ENCODE measurements at places on chromosomes 13 and 19.

DNA sequence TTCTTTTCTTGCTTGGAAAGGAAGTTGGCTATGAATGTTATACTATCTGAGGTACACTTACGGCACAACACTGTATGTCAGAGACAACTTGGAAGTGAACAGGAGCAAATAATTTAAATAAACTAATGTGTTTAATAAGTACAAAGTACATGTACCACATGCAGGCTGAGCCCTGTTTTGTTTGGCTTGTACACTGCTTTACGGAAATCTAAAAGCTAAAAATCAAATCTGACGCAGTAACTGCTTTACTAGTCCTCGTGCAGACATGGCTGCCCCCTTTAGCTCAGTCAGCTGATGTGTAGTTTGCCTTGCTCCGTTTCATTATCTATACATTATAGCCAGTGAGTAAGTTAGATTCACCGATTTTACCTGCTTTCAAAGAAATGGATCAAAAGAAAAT lies 36.5 kb downstream of the TDRD3 start:
- DNase-seq: no peak

DNA sequence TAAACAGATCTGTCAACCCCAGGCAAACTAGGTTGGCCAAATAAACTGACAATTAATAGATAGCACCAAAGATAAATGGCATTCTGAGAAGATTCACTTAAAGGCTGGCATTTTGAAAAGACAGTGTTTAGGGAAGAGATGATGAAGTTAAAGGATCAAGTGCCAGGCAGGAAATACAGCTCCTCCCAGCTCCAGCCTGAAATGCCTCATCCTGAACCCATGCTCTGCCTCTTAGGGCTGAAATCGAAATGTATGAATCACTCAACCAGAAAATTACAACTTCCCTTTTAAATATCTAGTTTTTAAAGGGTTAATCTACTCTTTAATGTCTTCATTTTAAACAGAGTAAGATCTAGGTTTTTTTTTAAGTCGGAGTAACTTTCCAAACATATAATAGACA lies 171.2 kb upstream of the UBL3 start:
- no peak for DNase-seq

GRCh38 chr13:112513761-112514160 lies 74.2 kb downstream of the TUBGCP3 start:
- DNase-seq: no peak

GRCh38 chr19:29644210-29644609 lies 21.1 kb upstream of the PLEKHF1 start:
- no peak for DNase-seq

DNA sequence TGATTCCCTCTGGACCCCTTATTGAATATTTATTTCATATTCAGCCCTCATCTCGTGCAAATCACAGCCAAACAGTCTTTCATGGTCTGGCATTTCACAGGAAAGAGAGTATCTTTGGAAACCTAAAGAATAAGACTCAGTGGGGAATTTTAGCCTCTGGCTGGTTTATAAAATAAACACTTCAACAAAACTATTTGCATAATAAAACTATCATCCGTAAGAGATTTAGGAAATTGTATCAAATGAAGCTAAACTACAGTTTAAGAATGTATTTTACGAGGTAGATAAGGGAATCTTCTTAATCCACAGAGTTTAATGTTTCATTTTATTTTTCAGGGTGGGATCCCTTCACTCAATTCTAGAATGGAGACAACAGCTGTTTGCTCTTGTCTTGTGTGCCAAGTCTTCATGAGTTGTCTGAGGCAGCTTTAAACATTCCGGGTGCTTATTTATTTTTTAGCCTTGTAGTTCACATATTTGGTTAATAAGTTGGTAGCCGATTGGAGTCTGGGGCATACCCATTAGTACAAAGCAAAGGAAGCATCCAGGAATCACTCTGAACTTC lies 634.4 kb upstream of the KLF12 start:
- no peak for DNase-seq

- DNase-seq: peak; percentile 61
These were observed 21.8 kb downstream of the MCF2L start for GRCh38 chr13:112990783-112991182.

- peak; percentile 27 for DNase-seq
These were observed 38.7 kb upstream of the FARP1 start for GRCh38 chr13:98103942-98104880.

DNA sequence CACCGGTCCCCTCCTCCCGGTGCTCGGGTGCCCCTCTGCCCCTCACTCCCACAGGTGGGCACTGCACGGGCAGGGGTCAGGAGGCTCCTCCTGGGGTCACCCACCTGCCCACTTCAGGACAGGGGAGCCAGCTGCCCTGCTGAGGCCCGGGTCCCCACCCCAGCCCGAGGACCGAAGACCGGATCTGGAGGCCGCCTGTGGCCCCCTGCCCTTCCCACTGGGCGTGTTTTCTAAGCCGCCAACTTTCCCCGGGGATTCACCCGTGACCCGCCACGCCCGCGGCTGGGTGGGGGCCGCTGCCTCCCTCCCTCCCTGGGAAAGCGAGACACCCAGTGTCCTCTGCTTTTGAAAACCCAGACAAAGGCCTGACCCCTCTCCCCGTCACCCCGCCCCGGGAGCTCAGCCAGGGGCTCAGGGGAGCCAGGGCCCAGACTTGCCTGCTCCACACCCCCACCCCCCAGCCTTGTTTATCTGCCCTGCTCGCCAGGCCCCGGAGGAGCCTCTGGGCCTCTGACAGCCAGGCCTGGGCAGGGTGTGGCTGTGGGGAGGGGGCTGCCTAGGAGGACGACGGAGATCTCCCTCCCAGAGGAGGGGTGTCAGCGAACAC lies 1.3 kb downstream of the PALM start:
- DNase-seq: peak; percentile 55

DNA sequence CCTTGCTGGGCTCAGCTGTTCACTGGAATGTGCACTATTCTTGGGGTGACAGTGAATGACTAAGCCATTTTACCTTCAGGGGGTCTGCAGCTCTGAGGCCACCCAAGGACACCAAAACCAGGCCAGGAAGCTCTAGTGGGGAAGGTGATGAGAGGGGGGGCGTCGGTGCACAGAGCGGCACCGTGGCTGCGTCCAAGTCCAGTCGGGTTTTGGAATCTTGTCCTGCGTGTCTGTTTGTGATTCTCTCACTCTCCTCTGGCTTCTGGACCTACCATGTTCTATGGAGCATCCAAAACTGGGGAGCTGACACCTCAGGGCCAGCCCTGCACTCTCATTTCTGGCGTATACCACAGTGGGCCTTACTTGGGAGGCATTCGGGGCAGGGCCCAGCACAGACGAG lies 92.1 kb downstream of the RGCC start:
- DNase-seq: no peak

DNA sequence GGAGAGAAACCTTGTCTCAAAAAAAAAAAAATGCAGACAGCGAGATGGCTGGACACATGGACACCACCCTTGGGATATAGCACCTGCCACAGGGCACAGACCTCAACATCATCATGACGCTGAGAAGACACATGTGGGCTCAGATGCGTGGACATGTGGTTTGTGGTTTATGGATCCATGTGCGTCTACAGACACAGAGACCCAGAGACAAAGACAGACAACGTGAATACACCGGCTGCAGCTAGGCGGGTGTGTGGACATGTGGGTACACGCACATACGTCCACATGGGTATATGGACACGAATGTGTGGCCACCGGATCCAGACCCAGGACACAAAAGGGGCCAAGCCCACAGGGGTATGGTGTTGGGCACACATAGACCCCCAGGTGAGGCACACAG lies 1.3 kb downstream of the TNFSF14 start:
- no peak for DNase-seq

DNA sequence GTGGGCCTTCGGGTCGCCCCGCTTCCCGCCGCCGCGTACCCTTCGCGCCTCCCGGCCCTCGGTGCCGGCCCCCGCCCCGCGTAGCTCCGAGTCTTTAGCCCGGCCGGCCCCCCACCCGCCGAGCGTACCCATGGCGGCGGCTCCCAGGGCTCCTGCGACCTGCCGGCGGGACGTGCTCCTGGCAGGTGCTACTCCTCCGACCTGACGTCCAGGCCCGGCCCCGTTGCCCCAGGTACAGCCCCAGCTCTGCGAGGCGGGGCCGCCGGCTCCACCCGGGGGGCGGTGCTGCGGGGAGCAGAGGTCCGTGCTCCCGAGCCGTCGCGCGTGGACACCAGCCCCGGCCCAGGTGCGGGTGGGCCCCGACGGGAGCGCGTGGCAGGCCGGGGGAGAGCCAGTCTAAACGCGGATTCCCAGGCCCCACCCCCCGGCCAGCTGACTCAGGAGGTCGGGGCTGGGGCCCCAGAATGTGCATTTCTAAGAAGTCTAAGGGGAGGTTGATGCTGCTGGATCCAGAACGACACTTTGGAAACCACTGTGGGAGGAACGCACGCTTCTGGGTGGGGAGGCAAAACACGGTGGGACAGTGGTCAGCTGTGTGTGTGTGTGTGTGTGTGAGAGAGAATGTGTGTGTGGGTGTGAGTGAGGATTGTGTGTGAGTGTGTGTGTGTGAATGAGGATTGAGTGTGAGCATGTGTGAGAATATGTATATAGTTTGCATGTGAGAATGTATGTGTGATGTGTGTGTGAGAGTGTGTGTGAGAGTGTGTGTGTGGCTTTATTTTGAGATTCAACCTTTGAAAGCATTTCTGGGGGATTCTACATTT lies at the start of gene SLC15A1:
Gene SLC15A1, minus strand, starts transcription at position 206 of the 824 bp plus-strand sequence. Its CDS starts 74 bp downstream, at position 132.
- peak; percentile 70 for DNase-seq

DNA sequence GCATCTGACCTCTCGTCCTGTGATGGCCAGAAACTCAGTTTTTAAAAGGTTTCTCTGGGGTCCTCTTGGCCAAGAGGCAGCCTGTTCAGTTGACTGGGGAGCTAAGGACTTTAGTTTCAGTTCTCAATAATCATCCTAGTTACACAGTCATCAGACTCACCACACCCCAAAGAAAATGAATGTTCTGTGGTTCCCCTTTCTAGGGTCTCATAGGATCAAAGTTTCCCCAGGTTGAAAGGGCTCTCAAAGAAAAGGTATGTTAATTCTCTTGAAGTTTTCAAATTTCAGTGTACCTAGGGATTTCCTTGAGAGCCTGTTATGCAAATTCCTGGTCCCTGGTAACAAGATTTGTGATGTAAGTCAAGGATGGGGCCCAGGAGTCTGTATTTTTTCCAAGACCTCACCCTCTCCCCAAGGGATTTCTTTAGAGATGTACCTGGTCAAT lies 94.9 kb downstream of the FAM216B start:
- no peak for DNase-seq

GRCh38 chr19:13670846-13671245 lies 93.5 kb upstream of the MRI1 start:
- DNase-seq: no peak

DNA sequence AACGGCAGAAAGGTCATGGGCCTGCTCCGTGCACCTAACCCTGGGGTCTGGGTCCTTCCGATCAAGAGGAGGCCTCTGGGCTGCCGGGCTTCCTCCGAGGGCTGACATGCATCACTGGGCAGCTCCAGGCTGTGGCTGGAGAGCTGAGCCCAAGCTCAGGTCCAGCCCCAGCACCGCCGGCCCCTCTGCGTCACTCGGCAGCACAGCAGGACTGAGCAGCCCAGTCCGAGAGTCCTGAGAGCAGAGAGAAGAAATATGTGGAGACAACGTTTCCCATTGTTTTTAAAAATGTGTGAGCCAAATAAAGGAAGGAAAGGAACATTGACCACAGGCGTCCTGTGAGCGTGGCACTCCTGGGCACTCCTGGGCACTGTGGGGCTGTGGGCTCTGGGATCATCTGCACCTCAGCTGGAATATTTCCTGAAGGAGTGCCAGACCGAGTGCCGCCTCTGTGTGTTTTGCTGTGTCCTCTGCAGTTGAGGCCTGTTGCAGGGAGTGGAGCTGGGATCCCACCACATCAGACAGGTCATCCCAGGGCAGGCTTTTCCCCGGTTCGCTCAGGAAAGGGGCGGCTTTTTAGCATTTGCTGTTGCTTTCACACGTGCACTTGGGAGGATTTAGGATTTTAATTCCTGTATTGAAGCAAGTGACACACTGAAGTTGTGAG lies 37.8 kb upstream of the TFDP1 start:
- no peak for DNase-seq

GRCh38 chr19:29836409-29836825 lies 24.6 kb downstream of the CCNE1 start:
- DNase-seq: no peak

GRCh38 chr19:35427187-35427586 lies 20.9 kb upstream of the FFAR2 start:
- no peak for DNase-seq

DNA sequence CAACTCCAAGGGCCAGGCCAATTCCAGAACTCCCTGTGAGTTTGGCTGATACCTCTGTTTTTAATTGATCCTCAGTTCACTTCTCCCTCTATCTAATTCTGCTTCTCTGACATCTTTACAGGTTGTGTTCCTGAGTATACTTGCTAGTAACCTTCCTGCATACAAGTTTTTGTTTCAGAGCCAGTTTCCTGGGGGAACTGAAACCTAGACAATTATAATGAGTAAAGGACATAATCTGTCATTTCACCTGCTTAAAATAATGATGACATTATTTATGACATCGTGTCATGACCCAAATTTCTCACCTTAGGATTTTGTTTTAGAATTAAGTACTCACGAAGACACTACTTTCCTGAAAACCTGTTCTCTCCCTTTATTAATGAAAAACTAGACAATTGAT lies 12.5 kb upstream of the MYCBP2 start:
- DNase-seq: no peak

DNA sequence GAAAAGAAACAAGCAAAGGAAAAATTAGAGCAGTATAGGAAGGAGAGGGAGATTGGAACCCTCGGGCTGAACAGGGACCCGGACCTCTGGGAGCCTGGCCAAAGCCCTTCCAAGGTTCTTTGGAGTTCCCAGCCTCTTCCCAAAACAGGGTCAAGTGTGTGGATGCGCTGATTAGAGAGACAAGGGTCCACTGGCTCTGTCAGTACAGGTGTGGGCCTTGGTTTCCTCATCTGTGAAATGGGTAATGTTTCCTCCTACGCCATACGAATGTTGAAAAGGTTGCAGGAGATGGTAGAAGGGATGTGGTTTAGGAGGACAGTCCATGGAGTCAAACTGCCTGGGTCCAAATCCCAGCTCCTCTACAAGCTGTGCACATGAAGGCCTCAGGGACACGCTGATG lies 2.1 kb upstream of the SYCN start:
- DNase-seq: no peak

- no peak for DNase-seq
These were observed 2.2 kb downstream of the RPS11 start for GRCh38 chr19:49498475-49498874.

DNA sequence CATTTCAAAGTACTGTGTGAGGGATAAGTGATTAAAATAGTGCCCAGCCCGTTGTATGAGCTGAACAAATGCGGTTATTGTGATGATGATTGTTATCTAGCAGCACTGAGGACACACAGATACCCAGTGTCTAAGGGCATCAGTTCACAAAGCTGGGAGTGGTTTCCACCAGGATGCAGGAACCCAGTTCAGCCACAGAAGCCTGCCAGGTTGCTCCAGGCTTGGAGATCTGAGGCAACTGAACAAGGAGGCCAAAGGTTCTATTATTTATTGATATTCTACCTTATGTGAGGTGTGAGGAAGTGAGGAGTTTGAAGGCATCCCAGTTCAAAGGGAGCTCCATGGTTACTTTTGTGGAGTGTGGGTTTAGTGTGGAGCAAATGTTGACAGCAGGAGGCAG lies 13.2 kb downstream of the DIAPH3 start:
- DNase-seq: no peak

DNA sequence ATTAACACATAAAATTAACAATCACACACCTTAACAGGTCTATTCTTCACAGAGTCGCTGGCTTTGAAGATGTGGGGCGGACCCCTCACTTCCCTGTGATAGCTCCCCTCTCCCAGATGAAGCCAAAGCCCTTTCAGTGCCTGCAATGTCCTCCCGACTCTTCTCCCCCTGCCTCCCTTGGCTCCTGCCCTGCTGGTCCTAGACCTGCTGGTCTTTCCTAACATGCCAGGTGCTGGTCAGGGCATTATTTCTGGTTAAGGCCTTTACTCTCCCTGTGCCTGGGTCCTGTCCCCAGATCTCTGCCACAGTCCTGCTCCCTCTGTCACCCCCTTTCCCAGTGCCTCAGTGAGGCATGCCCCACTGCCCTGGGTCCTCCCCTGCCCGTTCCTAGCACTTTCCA lies 12.2 kb downstream of the ERICH6B start:
- no peak for DNase-seq

Data from SK-N-SH (cell line).